ENCODE measurements at places on chromosomes 1 and 21. TPM values are rescaled to one million over a fixed set of nuclear protein-coding genes. Genes with fewer than 3 reads are reported as not detected.

The NECTIN4 gene
- total RNA-seq, result not detected

- no peak for DNase-seq
- no peak overlapping the region for H3K27ac ChIP-seq
- peaks cover 13% of the 10 kb centered on the region for H3K4me1 ChIP-seq
- no peaks in the 10 kb centered on the region for H3K36me3 ChIP-seq
- no peak overlapping the region for H3K4me3 ChIP-seq
These were observed 100.8 kb downstream of the C1orf21 start for GRCh38 chr1:184487531-184488193.

DNA sequence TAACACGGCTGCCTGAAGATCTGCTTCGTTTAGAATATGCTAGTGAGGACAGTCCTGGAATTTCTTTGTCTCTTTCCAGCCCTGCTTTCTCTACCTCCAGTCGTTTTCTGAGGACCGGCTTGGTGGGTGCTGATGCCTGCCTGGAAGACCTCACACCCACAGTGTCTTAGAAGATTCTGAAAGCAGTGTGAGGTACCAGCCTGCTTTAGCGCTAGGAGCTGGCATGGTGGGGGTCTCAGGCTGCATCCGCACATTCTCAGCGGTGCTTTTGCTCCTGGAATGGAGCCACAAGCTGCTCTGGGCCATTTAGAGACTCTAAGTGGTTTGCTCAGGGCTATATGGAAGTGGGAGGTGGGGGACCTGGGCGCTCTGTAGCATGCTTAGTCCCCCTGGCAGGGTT is 61.4 kb downstream of the CD247 start:
- peaks cover 23% of the 10 kb centered on the region for H3K36me3 ChIP-seq
- no peaks in the 10 kb centered on the region for H3K27me3 ChIP-seq
- DNase-seq, result no peak

- H3K36me3 ChIP-seq, result no peaks in the 10 kb centered on the region
- H3K27ac ChIP-seq, result peak overlapping the region; percentile 90
These were observed 31.0 kb upstream of the IL10 start for GRCh38 chr1:206803221-206803730.

DNA sequence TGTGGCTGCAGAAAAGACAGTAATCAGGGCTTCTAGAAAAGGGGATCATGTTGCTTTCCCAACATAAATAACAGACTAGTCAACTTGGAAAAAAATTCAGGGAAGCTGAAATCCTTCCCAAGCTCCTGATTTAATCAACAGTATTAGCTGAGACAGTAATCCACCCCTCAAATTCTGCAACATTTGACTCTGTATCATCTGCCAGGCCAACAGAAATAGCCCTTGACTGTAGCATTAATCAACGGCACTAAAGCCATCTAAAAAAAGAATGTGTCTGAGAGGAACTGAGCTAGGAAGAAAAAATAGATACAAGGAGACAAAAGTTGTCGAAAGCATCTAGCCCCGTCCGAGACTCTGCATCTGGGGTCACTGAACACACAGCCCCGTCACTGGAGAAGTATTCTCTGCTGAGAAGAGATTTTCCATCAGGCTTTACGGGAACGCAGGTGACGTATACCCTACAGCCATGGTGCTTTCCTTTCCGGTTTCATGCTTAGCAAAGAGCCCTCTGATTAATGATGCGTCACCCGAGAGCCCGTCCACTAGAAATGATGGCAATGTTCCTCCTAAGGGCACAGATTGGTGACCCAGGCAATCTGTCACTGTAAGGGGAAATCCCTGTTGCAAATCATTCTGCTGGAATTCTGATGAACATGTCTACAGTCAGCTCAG is 42.1 kb upstream of the TP53BP2 start:
- H3K27me3 ChIP-seq, result no peaks in the 10 kb centered on the region
- H3K4me1 ChIP-seq, result no peaks in the 10 kb centered on the region
- H3K27ac ChIP-seq, result no peak overlapping the region
- DNase-seq, result no peak
- no peak overlapping the region for H3K4me3 ChIP-seq
- H3K36me3 ChIP-seq, result no peaks in the 10 kb centered on the region

All from CD4-positive, CD25-positive, alpha-beta regulatory T cell (primary cell).